ENCODE measurements at places on chromosomes 12 and 14.

- DNase-seq, result no peak
Observed at GRCh38 chr14:79638672-79639266, 572.5 kb downstream of the DIO2 start.

GRCh38 chr14:96698960-96699539, 98.1 kb upstream of the VRK1 start:
- no peak for DNase-seq

GRCh38 chr12:94207849-94208621, 59.7 kb downstream of the PLXNC1 start:
- DNase-seq, result no peak

DNA sequence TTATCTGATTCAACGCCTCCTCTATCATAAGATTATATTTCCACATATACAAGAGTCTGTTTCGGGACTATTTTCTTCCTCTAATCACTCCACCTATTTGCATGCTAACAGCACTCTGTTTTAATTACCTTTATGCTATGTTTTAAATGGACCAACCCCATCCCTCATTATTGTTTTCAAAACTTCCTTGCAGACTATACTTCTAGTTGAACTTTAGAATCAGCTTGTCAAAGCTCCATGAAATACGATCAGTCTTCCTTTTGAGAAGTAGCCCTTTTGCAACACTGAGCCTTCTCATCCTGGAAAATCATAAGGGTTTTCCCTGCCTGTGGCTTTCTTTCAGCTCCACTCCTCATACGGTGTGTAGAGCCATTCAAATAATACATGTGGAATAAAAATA, 36.9 kb downstream of the ATG14 start:
- DNase-seq, result no peak

GRCh38 chr14:33114331-33114730, 175.7 kb downstream of the NPAS3 start:
- no peak for DNase-seq

DNA sequence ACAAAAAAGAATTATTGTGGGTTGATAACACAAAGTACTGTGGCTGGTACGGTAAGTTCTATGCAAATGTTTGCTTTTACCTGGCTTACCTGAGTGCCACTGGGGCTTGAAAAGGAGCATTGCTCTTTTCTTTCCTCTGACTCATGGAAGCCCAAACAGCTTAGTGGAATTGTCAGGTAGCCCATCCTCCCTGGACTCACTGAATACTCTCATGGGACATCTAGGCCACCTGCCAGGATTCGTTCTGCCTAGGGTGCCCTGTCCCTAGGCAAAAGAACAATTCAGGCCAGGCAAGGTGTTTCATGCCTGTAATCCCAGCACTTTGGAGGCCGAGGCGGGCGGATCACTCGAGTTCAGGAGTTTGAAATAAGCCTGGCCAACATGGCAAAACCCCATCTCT, 22.5 kb upstream of the YAF2 start:
- DNase-seq, result no peak

DNA sequence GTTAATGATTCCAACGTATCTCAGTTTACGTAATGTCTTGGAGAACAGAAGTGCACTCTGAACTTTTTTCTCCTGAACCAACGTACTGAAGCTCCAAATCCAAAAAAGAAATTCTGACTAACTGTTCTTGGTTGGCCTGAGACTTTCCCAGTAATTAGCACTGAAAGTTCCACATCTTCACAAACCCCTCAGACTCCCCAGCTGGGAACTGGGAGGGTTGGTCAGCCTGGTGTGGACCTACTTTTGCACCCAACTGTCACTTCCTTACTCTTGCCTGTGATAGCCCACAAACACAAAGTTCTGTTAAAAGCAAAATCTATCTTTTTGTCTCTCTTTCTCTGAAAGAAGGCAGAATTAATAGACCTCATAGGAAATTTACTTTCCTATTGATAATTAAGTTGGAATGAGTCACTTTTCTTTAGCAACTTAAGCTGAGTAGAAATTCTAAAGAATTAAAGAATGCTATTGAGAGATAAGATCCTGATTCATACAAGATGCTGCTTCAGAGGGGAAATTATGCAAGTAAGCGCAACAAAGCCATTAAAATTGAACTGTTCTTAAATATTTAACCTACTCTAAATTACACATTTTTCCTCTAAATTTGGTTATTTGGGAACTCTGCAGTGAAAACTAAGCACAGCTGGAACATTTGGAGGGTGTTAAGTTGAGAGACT, 155.0 kb downstream of the EPS8 start:
- DNase-seq, result no peak

- peak; percentile 32 for DNase-seq
Observed at GRCh38 chr12:9925705-9926393, 6.3 kb downstream of the CLEC2A start.

- peak; percentile 8 for DNase-seq
Observed at GRCh38 chr12:93591137-93591868, 18.8 kb downstream of the SOCS2 start.

DNA sequence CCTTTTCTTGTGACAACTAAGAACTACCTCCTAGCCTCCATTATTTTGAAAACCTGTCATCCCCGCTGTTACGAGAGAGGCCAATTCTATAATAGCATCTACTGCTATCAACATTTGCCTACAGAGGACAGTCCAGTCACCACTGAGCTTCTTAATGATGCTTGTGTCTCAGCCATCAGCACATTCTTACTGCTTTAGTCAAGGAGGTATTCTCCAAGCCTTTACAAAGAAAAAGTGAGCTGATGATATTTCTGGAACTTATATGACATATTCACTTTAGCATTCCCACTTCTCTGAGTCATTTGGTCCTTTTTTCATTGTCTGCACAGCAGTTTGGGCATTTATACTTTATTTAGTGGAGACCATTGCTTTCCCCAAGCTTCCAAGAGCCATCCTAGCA, 497.7 kb upstream of the RPL10L start:
- no peak for DNase-seq

DNA sequence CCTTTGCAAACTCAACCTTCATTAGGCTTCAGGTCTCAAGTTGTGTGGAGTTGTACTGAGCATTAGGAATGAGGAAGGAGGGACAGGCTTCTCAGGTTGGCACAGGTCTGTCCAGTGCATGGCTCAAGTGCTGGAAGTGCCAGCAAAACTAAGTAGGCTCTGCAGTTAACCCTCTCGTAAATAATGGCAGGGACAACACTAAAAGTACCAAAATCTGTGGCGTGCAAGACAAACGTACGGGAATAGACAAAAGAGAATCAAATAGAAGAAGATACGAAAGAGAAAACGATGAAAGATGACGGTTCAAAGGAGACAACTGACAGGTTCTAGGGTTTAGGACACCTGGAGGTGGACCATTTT, 612 bp downstream of the TRAPPC6B start:
- no peak for DNase-seq

DNA sequence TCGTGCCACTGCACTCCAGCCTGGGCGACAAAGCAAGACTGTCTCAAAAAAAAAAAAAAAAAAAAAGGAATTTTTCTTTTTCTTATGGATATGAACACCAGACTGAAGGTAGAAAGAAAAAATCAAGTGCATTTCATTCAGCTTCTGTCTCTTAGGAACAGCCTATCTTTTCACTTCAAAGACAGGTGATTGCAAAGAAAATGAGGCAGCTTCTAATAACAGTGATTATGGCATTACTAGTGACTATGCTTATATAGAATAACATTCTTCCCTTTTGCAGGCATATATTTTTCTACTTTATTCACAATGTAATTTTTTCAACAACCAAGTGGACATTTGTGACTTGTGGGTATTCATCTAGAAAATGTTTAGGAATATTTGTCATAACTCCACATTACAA, 295.5 kb upstream of the ATXN7L3B start:
- no peak for DNase-seq

- DNase-seq, result no peak
Observed at GRCh38 chr12:25521625-25522256, 31.3 kb downstream of the LMNTD1 start.

- DNase-seq, result no peak
Observed at GRCh38 chr12:99746538-99746937, 99.0 kb downstream of the GARIN6 start.

Data from CD8-positive, alpha-beta memory T cell (primary cell).